ENCODE measurements at places on chromosomes 16 and 17. TPM values are rescaled to one million over a fixed set of nuclear protein-coding genes. Genes with fewer than 3 reads are reported as not detected.

Gene TMEM204
- not detected for total RNA-seq

Gene DNAJA3
- 60.7 TPM for total RNA-seq

Gene GSDMA
- not detected for total RNA-seq

Gene CCL1
- not detected for total RNA-seq

Gene CAVIN1
- total RNA-seq: 476 TPM

Gene SLC13A2
- total RNA-seq: 0.06 TPM

Gene CLEC18A
- 0.10 TPM for total RNA-seq

Gene SMTNL2
- total RNA-seq: 0.27 TPM

Gene TM4SF5
- total RNA-seq: 0.64 TPM

Gene RHBDF2
- total RNA-seq: 76.6 TPM

Gene WFDC1
- not detected for total RNA-seq

Gene OR1E2
- total RNA-seq: not detected

Gene WNT9B
- total RNA-seq: not detected

Gene KRT33A
- not detected for total RNA-seq

Gene SP6
- 2.8 TPM for total RNA-seq

Gene ABCA9
- not detected for total RNA-seq

Gene AANAT
- 0.21 TPM for total RNA-seq

Gene KRTAP2-3
- 0.12 TPM for total RNA-seq

Gene MYO1D
- 2.6 TPM for total RNA-seq

Gene PRCD
- total RNA-seq: not detected

Gene TP53TG3D
- total RNA-seq: 0.84 TPM

Gene DYNLRB2
- 0.28 TPM for total RNA-seq

Gene HS3ST3B1
- total RNA-seq: 0.49 TPM

Gene NECAB2
- 3.7 TPM for total RNA-seq

Gene SMIM22
- 0.38 TPM for total RNA-seq

All from A549 treated with DMSO at 1 μM for 4 hours (cell line).